ENCODE measurements at places on chromosomes 6 and 20.

- no peak for DNase-seq
Measured at GRCh38 chr20:63966172-63966943, 3.4 kb downstream of the ZNF512B start.

DNA sequence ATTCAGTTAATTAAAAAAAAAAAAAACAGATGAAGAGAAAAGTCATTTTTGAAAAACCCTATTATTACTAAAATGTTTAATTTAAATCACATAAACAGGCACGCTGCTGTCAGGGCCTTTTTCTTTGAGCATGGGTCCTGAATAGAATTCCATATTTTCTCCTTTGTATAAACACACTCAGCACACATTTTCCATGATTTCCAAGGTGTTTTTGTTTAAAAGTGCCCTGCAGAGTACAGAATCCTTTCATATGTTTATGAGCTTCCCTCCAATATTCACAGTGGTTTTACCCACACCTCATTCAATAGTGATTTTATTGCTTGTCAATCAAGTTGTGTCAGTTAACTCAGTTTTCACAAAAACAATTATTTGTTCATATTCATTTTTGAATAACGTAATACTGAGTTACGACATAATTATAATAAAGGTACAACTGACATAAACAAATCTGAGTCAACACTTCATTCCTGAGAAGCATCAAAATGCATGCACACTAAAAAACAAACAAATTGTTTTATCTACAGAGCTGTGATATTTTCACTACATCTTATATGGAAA, 15.2 kb downstream of the SLC35B3 start:
- no peak for DNase-seq

DNA sequence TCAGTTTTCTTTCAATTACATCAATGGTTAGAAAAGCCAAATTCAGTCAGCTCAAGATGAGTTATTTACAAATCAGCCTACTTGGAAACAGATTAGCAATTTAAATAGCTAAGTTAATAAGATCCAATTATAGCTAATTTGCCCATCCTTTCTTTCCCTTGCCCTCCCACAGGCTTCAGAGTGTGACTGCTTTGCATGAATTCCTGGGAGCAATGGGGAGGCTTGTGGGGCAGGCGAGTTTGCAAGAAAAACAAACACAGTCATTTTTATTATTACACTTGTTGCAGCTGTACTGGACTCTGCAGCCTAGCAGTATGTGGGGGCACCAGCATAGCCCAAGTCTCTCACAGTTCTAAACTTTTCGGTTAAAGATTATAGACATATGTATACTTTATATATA, 219.0 kb downstream of the NKAIN2 start:
- no peak for DNase-seq

DNA sequence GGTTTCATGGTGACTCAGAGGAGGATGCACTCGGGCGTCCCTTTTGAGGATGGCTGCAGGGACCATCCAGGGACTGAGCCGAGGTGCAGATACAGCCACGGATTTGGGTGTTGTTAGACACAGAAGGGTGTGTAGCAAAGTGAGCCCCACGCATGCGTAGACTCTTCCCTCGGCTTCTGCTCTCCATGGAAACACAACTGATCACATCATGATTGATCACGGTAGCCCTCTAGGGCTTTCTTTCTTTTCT, 606 bp upstream of the ULBP1 start:
- DNase-seq: no peak

Measured in CD4-positive, alpha-beta T cell treated with Interleukin-6 for 4 hours (primary cell).